ENCODE measurements at places on chromosomes 2 and 18. TPM values are rescaled to one million over a fixed set of nuclear protein-coding genes. Genes with fewer than 3 reads are reported as not detected.

DNA sequence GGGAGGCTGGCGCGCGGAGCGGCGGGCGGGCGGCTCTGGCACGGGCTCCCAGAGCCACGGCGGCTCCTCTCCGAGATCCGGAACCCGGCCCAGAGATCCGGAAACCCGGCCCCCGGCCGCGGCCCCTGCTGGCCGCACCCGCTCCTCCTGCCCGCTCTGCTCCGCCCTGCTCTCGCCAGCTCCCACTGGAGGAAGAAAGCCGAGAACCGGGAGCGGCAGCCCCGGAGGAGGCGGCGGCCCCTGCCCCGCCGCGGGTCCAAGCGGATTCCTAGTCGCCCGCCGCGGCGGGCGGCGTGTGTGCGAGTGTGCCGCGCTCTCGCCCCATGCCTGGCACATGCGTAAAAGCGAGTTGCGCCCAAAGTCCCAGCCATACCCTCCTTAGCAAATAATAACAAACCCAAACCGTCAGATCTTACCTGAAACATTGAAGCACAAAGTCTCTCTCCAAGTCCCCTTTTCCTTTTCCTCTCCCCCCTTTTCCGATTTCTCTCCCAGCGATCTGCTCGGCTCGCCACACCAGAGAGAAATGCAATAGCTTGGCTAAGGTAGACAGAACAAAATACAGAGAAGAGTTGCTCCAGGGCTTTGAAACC, 108.7 kb upstream of the KCTD1 start:
- DNase-seq = peak; percentile 89
- H3K27me3 ChIP-seq = peaks cover 69% of the 10 kb centered on the region
- peak overlapping the region; percentile 91 for H3K4me3 ChIP-seq
- H3K27ac ChIP-seq = peak overlapping the region; percentile 28
- H3K36me3 ChIP-seq = no peaks in the 10 kb centered on the region
- peaks cover 26% of the 10 kb centered on the region for H3K4me1 ChIP-seq

- H3K27ac ChIP-seq = peak overlapping the region; percentile 65
- H3K4me3 ChIP-seq = no peak overlapping the region
- no peaks in the 10 kb centered on the region for H3K27me3 ChIP-seq
- H3K36me3 ChIP-seq = peaks cover 22% of the 10 kb centered on the region
- DNase-seq = no peak
Observed at GRCh38 chr2:48504647-48505327, 25.2 kb upstream of the STON1 start.

DNA sequence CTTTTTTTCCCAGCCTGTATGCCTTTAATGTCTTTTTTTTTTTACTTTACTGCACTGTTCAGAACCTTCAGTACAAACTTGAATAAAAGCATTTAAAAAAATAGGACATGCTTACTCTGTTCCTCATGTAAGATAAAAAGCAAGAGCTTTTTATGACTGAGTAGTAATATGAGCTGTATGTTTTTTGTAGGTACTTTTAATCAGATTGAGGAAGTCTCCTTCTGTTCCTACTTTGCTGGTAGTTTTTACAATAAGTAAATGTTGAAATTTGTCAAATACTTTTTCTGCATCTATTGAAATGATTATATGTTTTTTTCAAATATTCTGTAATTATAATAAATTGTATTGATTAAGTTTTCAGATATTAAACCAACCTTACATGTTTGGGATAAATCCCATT, 189.8 kb downstream of the FAM210A start:
- H3K27me3 ChIP-seq = peaks cover 46% of the 10 kb centered on the region
- H3K4me1 ChIP-seq = no peaks in the 10 kb centered on the region
- no peak for DNase-seq
- H3K27ac ChIP-seq = no peak overlapping the region

- DNase-seq = no peak
- no peaks in the 10 kb centered on the region for H3K4me1 ChIP-seq
- H3K4me3 ChIP-seq = no peak overlapping the region
- H3K27ac ChIP-seq = no peak overlapping the region
- no peaks in the 10 kb centered on the region for H3K36me3 ChIP-seq
- H3K27me3 ChIP-seq = no peaks in the 10 kb centered on the region
Observed at GRCh38 chr2:184039493-184039892, 558.8 kb upstream of the ZNF804A start.

The NMUR1 gene
- not detected for total RNA-seq

DNA sequence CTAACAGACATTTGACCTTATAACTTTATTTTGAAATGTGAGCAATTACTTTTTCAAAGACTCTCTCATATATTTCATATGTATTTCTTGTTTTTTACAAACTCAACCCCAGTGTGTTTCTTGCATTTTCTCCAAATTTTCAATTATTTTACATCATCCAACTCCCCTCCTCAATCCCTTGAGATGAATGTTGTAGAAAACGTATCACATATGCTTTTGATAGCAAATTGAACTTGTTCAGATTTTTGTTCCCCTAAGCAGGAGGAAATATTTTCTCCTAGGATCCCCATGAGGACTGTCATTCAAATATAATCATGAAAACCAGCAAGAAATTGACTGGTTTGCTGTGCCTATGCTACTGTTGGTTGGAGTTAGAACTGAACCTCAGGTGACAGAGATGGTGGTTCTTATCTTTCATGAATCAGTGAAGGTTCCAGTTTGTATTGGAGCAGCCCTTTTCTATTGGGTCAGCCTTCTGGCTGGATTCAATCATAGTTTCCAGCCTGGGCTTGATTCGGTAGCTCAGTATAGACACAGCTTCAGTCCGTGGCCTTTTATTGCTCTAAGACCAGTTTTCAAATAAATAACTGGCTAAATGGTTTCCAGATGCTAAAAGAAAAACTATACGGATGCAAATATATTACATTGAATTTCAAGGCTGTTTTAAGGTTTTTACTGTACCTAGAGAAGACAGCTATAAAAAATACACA, 591.0 kb downstream of the EPHA4 start:
- H3K4me1 ChIP-seq = peaks cover 2% of the 10 kb centered on the region
- no peak overlapping the region for H3K4me3 ChIP-seq
- no peak overlapping the region for H3K27ac ChIP-seq
- peaks cover 26% of the 10 kb centered on the region for H3K27me3 ChIP-seq
- H3K36me3 ChIP-seq = no peaks in the 10 kb centered on the region

DNA sequence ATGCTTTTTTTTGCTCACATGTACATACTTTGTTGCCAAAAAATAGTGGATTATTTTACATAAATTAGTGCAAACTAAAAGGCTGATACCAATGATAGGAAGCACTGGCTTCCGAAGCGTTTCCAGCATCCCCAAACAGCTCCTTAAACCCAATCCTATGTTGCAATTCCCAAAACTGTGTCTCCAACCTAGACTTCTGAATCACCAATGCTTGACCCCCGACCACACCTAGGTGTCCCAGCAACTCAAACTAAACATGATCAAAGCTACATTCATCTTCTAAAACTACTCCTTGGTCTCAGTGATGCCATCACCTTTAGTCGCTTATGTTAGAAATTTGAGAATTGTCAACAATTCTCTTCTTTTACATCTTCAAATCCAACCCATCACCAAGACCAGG, 13.4 kb downstream of the ATP8B1 start:
- H3K4me3 ChIP-seq = peak overlapping the region; percentile 32
- peaks cover 79% of the 10 kb centered on the region for H3K4me1 ChIP-seq
- no peak for DNase-seq
- no peaks in the 10 kb centered on the region for H3K27me3 ChIP-seq
- peak overlapping the region; percentile 95 for H3K27ac ChIP-seq

DNA sequence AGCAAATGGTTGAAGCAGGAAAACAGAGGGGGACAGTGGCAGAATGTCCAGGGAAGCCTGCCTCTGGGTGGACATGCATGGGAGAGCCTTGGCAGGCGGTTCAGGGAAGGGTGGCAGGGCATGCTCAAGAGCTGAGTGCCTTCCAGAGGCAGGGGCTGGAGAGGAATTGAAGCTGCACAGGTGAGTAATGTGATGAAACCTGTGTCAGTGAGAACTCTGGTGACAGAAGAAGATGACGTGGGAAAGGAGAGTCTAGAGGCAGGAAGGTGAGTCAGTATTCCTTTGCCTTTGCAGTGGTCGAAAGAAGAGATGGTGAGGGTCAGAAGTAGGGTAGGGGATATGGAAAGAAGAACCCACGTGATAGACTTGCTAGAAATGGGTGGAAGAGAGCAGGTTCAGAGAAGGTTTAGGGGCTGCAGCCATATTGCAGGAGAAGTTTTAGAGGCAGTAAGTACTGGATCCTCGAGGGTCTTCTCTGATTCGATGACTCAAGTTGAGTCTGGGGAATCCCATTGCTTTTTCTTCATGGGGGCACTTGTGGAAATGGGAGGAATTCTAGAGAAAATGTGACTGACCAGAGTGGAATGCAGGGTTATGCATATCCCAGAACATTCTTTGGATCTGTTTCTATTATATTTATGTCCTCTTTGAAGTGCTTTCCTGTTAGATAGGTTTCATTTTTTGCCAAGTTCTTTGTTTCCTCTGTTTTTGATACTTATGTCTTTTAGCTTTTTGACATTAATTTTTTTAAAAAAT, 37.4 kb downstream of the TMEM87B start:
- no peak for DNase-seq
- H3K4me3 ChIP-seq = no peak overlapping the region
- H3K36me3 ChIP-seq = peaks cover 47% of the 10 kb centered on the region
- peak overlapping the region; percentile 62 for H3K27ac ChIP-seq
- H3K27me3 ChIP-seq = no peaks in the 10 kb centered on the region
- peaks cover 33% of the 10 kb centered on the region for H3K4me1 ChIP-seq

The KCNK3 gene
- total RNA-seq = 8.5 TPM

The SMYD1 gene
- not detected for total RNA-seq

- no peaks in the 10 kb centered on the region for H3K36me3 ChIP-seq
- peaks cover 8% of the 10 kb centered on the region for H3K4me1 ChIP-seq
- H3K27ac ChIP-seq = no peak overlapping the region
- no peaks in the 10 kb centered on the region for H3K27me3 ChIP-seq
- DNase-seq = no peak
Observed at GRCh38 chr2:52260904-52261303, 1229.0 kb upstream of the NRXN1 start.

GRCh38 chr2:35199298-35199697, 1156.3 kb upstream of the CRIM1 start:
- H3K27me3 ChIP-seq = peaks cover 16% of the 10 kb centered on the region
- no peaks in the 10 kb centered on the region for H3K36me3 ChIP-seq
- no peak overlapping the region for H3K27ac ChIP-seq
- no peaks in the 10 kb centered on the region for H3K4me1 ChIP-seq
- H3K4me3 ChIP-seq = no peak overlapping the region

The ABCG8 gene
- not detected for total RNA-seq

DNA sequence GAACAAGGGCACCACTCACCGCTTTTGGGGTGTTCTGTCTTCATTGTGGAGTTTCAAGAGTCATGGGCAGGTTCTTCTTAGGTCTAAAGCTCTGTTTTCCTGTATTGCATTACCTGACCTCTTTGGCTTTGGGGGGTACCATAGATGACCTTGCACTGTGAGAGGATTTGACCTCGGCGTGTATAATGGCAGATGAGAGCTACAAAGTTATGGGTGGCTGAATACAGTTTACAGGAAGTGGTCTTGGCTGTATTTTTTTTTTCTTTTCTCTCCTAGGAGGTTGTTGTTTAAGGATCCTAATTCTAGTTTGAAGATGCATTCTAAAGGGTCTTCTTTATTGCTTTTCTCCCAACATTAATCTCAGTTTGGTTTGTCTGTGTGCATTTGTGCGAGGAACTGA, 11.5 kb downstream of the GAL3ST2 start:
- H3K27me3 ChIP-seq = peaks cover 40% of the 10 kb centered on the region
- no peaks in the 10 kb centered on the region for H3K36me3 ChIP-seq
- H3K4me1 ChIP-seq = no peaks in the 10 kb centered on the region
- H3K4me3 ChIP-seq = no peak overlapping the region

- peaks cover 23% of the 10 kb centered on the region for H3K27me3 ChIP-seq
- no peaks in the 10 kb centered on the region for H3K36me3 ChIP-seq
- peak within 1 kb of the TSS; percentile 62 for H3K4me3 ChIP-seq
- H3K27ac ChIP-seq = no peak within 1 kb of the TSS
- no peak for DNase-seq
- H3K4me1 ChIP-seq = no peaks in the 10 kb centered on the region
Observed at GRCh38 chr2:222671259-222672067, at the start of gene MOGAT1. TSS of gene MOGAT1 (plus strand) at chr2:222671658. CDS start at chr2:222671786, 128 bp downstream.

DNA sequence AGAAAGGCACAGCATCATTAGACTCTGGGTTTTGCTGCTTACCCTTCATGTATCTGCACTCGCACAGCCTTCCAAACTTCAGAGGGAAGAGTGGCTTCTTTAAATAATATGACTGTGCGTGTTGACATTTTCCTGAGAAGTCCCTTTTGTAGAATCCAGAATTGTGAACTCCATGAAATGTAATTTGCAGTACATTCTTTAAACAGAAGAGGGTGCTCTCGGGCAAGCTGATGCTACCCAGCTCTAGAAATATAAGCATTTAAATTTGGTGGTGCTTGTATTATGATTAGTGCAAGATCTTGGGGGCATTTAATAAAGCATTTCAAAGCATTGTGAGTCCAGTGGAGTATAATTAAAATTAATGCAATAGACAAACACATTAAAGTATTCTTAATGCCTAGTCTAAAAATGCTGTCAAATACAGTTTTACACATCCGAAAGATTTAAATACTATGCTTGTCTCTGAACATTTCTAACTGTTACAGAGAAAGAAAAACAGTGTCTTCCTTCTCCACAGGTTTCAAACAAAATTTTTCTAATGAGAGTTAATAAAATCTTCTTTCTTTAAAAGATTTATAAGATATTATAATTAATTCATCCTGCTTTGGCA, 17.3 kb upstream of the GTF2A1L start:
- no peak overlapping the region for H3K4me3 ChIP-seq
- no peaks in the 10 kb centered on the region for H3K4me1 ChIP-seq
- H3K27ac ChIP-seq = no peak overlapping the region
- H3K27me3 ChIP-seq = no peaks in the 10 kb centered on the region

The CHRND gene
- not detected for total RNA-seq

The INO80C gene
- 27.1 TPM for total RNA-seq

- H3K27me3 ChIP-seq = peaks cover 5% of the 10 kb centered on the region
- no peaks in the 10 kb centered on the region for H3K36me3 ChIP-seq
- H3K4me3 ChIP-seq = no peak overlapping the region
Observed at GRCh38 chr18:32803568-32803967, 30.7 kb upstream of the KLHL14 start.

DNA sequence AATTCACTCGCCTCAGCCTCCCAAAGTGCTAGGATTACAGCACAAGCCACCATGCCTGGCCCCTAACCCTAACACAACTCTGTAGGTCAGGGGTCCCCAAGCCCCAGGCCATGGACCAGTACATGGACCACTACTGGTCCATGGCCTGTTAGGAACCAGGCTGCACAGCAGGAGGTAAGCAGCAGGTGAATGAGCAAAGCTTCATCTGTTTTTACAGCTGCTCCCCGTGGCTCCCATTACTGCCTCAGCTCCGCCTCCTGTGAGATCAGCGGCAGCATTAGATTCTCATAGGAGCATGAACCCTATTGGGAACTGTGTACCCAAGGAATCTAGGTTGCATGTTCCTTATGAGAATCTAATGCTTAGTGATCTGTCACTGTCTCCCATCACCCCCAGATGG, 201.7 kb downstream of the NRP2 start:
- DNase-seq = no peak
- H3K27me3 ChIP-seq = peaks cover 37% of the 10 kb centered on the region
- H3K4me1 ChIP-seq = peaks cover 11% of the 10 kb centered on the region

GRCh38 chr18:79107886-79108285, 38.7 kb downstream of the ATP9B start:
- H3K27me3 ChIP-seq = no peaks in the 10 kb centered on the region
- DNase-seq = no peak
- H3K27ac ChIP-seq = no peak overlapping the region
- no peaks in the 10 kb centered on the region for H3K4me1 ChIP-seq

- peaks cover 14% of the 10 kb centered on the region for H3K27me3 ChIP-seq
- no peak for DNase-seq
- H3K4me1 ChIP-seq = peaks cover 3% of the 10 kb centered on the region
- no peak overlapping the region for H3K27ac ChIP-seq
- no peaks in the 10 kb centered on the region for H3K36me3 ChIP-seq
- H3K4me3 ChIP-seq = no peak overlapping the region
Observed at GRCh38 chr2:143296089-143296488, 166.9 kb downstream of the ARHGAP15 start.

The IL36A gene
- not detected for total RNA-seq

GRCh38 chr2:127573771-127574170, 38.3 kb downstream of the MYO7B start:
- no peaks in the 10 kb centered on the region for H3K36me3 ChIP-seq
- no peaks in the 10 kb centered on the region for H3K27me3 ChIP-seq
- no peak overlapping the region for H3K4me3 ChIP-seq
- no peak overlapping the region for H3K27ac ChIP-seq
- DNase-seq = peak; percentile 75

Data from osteocyte (in vitro differentiated cells).